ENCODE measurements at places on chromosomes 7 and 10.

- H3K27me3 ChIP-seq: no peaks in the 10 kb centered on the region
- no peaks in the 10 kb centered on the region for H3K36me3 ChIP-seq
- H3K4me3 ChIP-seq: no peak overlapping the region
- no peak overlapping the region for H3K27ac ChIP-seq
- DNase-seq: no peak
These were observed 91.2 kb downstream of the PLPP4 start for GRCh38 chr10:120548210-120548609.

DNA sequence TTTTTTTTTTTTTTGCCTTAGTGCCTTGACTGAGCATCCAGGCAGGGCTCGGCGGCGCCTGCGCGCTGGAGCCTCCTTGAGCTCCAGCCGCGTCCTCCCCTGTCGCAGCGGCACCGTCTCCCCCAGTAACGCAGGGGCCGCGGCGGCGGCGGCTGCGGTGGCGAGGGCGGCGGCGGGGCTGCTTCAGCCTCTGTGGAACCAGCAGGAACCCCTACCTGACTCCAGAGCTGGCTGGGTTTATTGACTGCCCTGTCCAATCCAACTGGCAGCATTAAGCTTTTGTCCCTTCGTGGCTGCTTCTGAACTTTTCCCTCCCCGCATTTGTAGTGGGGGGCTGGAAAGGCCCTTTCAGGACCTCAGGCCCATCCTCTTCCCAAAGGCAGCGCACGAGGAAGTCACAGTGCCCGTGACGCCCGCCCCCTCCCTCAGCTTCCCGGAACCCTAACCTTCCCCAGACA, at the start of gene GPR85:
Gene GPR85 (minus strand): TSS at position 397 of the 458 bp plus-strand sequence. CDS start 2,106 bp downstream, outside the sequence.
- peak within 1 kb of the TSS; percentile 56 for H3K4me3 ChIP-seq
- H3K27me3 ChIP-seq: peaks cover 59% of the 10 kb centered on the region
- H3K36me3 ChIP-seq: no peaks in the 10 kb centered on the region

GRCh38 chr10:10327934-10328333, 689.7 kb upstream of the CELF2 start:
- no peak for DNase-seq
- no peaks in the 10 kb centered on the region for H3K27me3 ChIP-seq
- no peak overlapping the region for H3K4me3 ChIP-seq
- H3K27ac ChIP-seq: no peak overlapping the region
- no peaks in the 10 kb centered on the region for H3K4me1 ChIP-seq

GRCh38 chr7:48244864-48245271, 73.6 kb downstream of the ABCA13 start:
- peaks cover 30% of the 10 kb centered on the region for H3K4me1 ChIP-seq
- H3K27ac ChIP-seq: peak overlapping the region; percentile 59
- H3K27me3 ChIP-seq: no peaks in the 10 kb centered on the region

DNA sequence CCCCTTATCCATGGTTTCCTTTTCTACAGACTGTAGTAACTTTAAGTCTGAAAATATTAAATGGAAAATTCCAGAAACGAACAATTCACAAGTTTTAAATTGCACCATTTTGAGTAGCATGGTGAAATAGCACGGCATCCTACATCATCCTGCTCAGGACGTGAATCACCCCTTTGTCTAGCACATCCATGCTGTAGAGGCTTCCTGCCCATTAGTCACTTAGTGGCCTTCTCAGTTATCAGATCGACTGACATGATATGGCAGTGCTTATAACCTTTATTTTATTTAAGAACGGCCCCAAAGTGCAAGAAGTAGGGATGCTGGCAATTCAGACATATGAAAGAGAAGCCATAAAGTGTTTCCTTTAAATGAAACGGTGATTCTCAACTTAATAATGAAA, 82.7 kb downstream of the CPXM2 start:
- no peaks in the 10 kb centered on the region for H3K4me1 ChIP-seq
- H3K27ac ChIP-seq: no peak overlapping the region
- no peak overlapping the region for H3K4me3 ChIP-seq
- H3K27me3 ChIP-seq: no peaks in the 10 kb centered on the region
- H3K36me3 ChIP-seq: no peaks in the 10 kb centered on the region

- no peak for DNase-seq
- no peak overlapping the region for H3K4me3 ChIP-seq
- H3K27ac ChIP-seq: no peak overlapping the region
- no peaks in the 10 kb centered on the region for H3K36me3 ChIP-seq
These were observed 94.4 kb downstream of the ADCYAP1R1 start for GRCh38 chr7:31146538-31146937.

- no peak overlapping the region for H3K27ac ChIP-seq
- DNase-seq: no peak
- no peak overlapping the region for H3K4me3 ChIP-seq
- H3K36me3 ChIP-seq: no peaks in the 10 kb centered on the region
- H3K4me1 ChIP-seq: peaks cover 8% of the 10 kb centered on the region
These were observed 463.7 kb upstream of the SEMA3A start for GRCh38 chr7:84658286-84658685.

- H3K4me1 ChIP-seq: peaks cover 45% of the 10 kb centered on the region
- H3K36me3 ChIP-seq: no peaks in the 10 kb centered on the region
- H3K4me3 ChIP-seq: no peak overlapping the region
- no peaks in the 10 kb centered on the region for H3K27me3 ChIP-seq
These were observed 92.1 kb downstream of the CABCOCO1 start for GRCh38 chr10:61754587-61755550.

DNA sequence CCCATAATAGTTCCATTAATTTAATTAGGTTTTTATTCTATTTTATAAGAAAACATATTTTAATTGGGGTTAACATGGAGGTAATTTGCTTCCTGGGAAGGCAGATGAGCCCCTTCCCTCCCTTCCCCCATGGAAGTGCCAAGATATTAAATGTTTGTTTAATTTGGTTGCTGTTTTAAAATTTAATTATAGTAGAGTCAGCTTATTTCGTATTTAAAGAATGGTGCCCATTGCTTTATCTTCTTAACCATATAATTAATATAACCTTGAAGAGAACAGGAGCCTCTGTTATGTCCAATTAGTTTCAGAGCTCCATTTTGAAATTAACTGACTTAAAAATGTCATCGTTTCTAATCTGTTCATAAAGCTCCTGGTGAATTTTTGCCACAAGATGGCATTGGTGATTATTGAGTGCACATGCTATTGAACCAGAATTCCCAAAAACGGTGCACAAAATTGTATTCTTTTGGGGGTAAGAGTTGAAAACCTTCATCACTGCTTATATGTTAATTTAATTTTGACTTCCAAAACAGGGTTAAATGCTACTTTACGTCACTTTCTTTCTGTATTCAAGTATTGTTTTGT, 26.0 kb downstream of the KLHDC10 start:
- no peak for DNase-seq
- H3K4me3 ChIP-seq: no peak overlapping the region
- H3K27ac ChIP-seq: no peak overlapping the region
- no peaks in the 10 kb centered on the region for H3K36me3 ChIP-seq
- no peaks in the 10 kb centered on the region for H3K4me1 ChIP-seq
- no peaks in the 10 kb centered on the region for H3K27me3 ChIP-seq

DNA sequence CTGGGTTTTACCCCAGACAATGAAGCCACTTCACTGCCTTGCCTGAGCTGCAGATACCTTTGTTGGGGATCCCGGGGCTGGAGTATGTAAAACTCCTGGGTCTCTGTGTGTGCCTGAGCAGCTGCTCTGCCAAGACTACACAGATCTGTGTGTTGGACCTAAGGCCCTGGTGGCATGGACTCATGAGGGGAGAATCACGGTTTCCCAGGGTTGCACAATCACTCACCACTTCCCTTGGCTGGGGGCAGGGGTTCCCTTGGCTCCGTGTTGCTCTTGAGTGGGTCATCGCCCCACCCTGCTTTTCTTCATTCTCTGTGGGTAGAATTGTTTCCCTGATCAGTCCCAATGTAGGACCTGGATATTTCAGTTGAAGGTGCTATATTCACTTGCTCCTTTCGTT, 13.9 kb upstream of the TBATA start:
- H3K4me3 ChIP-seq: no peak overlapping the region
- H3K27me3 ChIP-seq: no peaks in the 10 kb centered on the region
- no peaks in the 10 kb centered on the region for H3K36me3 ChIP-seq
- no peak overlapping the region for H3K27ac ChIP-seq
- peaks cover 10% of the 10 kb centered on the region for H3K4me1 ChIP-seq

GRCh38 chr10:109726473-109726872, 196.8 kb downstream of the XPNPEP1 start:
- no peaks in the 10 kb centered on the region for H3K36me3 ChIP-seq
- H3K4me3 ChIP-seq: no peak overlapping the region
- no peak for DNase-seq
- no peaks in the 10 kb centered on the region for H3K4me1 ChIP-seq
- no peak overlapping the region for H3K27ac ChIP-seq

DNA sequence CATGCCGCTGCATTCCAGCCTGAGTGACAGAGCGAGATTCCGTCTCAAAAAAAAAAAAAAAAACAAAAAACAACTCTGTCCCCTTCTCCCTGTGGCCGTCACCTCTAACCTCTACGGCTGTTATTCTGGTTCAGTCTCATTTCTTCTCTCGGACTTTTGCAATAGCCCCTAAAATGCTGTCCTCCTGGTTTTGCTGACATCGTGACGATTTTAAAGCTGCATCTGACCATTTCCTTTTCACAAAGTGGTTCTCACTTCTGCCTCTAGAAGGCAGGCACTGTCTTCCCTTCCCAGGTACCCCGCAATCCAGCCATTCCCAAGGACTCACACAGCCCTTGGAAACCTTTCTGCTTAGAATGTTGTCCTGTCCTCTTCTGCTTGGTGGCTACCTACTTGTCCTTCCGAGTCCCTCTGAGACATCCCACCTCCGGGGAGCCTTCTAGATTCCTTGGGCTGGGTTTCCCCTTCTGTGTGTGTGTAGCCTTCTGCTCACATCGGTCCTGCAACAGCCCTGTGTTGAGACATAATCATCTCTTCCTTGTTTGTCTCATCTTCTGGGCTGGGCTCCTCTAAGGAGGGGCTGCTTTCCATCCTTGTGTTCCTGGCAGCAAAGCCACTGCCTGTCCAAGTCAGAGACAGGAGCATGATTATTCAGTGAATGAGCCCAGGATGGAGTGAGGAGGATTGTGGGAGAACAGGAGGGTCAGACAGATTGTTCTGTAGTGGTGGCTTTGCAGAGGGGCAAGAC, 83.1 kb downstream of the GRK5 start:
- H3K36me3 ChIP-seq: no peaks in the 10 kb centered on the region
- H3K27ac ChIP-seq: no peak overlapping the region
- no peaks in the 10 kb centered on the region for H3K4me1 ChIP-seq
- no peak overlapping the region for H3K4me3 ChIP-seq

DNA sequence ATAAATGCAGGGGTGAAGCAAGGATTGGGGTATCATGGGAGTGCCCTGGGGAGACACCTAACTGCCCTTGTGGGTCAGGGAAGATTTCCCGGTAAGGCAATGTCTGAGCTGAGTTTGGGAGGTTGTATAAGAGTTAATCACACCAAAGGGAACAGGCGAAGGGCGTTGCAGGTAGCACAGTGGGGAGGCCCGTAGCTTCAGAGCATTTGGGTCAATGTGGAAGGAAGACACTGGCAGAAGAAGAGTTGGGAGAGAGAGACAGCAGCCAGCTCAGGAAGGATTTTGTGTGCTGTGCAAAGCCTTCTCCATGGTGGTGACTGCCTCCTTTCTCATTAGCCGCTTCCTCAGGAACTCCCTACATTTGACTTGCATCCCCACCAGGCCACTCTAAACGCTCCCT, 80.8 kb upstream of the LEP start:
- H3K36me3 ChIP-seq: no peaks in the 10 kb centered on the region
- peaks cover 5% of the 10 kb centered on the region for H3K27me3 ChIP-seq
- H3K4me1 ChIP-seq: peaks cover 21% of the 10 kb centered on the region
- no peak for DNase-seq
- no peak overlapping the region for H3K27ac ChIP-seq

GRCh38 chr10:48573045-48573444, 31.8 kb downstream of the ARHGAP22 start:
- H3K27me3 ChIP-seq: no peaks in the 10 kb centered on the region
- no peak for DNase-seq
- no peaks in the 10 kb centered on the region for H3K4me1 ChIP-seq
- H3K27ac ChIP-seq: no peak overlapping the region
- no peaks in the 10 kb centered on the region for H3K36me3 ChIP-seq

DNA sequence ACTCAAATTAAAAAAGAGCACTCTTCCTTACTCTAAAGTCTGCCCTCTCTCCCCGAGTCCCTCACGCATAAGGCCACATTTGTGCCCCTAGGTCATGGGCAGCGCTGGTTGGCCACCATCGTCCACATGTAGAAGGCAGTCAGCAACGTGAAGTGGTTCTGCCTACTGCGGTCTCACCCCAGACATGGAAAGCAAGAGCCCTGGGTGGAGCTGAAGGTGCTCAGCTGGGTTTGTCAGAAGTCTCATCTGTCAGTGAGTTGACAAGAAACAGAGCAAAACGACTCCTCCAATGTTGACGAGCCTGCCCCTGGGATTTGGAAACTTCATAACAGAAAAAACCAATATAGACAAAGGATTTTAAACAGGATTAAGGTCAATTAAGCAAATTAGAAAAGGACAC, 192.3 kb upstream of the PRSS58 start:
- H3K36me3 ChIP-seq: no peaks in the 10 kb centered on the region
- 0 out of 2 replicates have a peak, but pooled peaks cover under 1% of the 10 kb centered on the region for H3K4me1 ChIP-seq
- H3K4me3 ChIP-seq: no peak overlapping the region

GRCh38 chr10:96541921-96542320, 28.2 kb upstream of the TLL2 start:
- H3K4me3 ChIP-seq: no peak overlapping the region
- peaks cover 8% of the 10 kb centered on the region for H3K36me3 ChIP-seq
- H3K27ac ChIP-seq: no peak overlapping the region
- DNase-seq: no peak

- no peak overlapping the region for H3K4me3 ChIP-seq
- H3K36me3 ChIP-seq: no peaks in the 10 kb centered on the region
- H3K27me3 ChIP-seq: peaks cover 58% of the 10 kb centered on the region
These were observed 21.8 kb downstream of the FOXL3 start for GRCh38 chr7:311796-312195.

GRCh38 chr10:6671976-6672375, 91.9 kb upstream of the PRKCQ start:
- DNase-seq: no peak
- no peak overlapping the region for H3K27ac ChIP-seq
- no peaks in the 10 kb centered on the region for H3K4me1 ChIP-seq

DNA sequence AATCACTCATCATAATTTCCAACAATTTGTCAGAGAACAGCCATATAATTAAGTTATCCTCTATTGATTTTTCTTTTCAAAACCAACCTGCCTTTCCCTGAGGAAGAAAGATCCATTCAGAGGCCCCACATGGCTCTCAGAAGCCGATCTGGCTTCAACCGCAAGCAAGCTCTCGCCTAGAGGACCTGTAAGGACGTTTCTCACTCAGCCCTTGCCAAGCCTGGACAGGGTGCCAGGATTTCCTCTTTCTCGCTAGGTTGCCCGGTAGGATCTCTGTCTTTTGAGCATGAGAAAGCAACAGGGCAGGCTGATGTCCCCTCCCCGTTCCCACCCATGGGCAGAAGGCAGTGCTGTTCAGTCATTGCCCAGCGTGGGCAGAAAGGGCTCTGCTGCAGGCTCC, 13.0 kb downstream of the AIFM2 start:
- H3K4me1 ChIP-seq: no peaks in the 10 kb centered on the region
- H3K36me3 ChIP-seq: peaks cover 51% of the 10 kb centered on the region
- H3K27ac ChIP-seq: no peak overlapping the region
- H3K27me3 ChIP-seq: no peaks in the 10 kb centered on the region
